Progenitor cell of endocrine pancreas (in vitro differentiated cells): ENCODE measurements at places on chromosomes 5 and 9. TPM values are rescaled to one million over a fixed set of nuclear protein-coding genes. Genes with fewer than 3 reads are reported as not detected.

IL33 gene
- 0.13 TPM in 1 of 2 replicates, not detected in the other for total RNA-seq

PCDHGB1 gene
- 2.3 TPM in 2 replicates for total RNA-seq

FBXW5 gene
- total RNA-seq: 77.3 and 77.7 TPM in 2 replicates

TCF7 gene
- total RNA-seq: 14.4 and 16.6 TPM in 2 replicates

DDX4 gene
- total RNA-seq: not detected in 2 replicates

NUDT12 gene
- 13.0 and 14.5 TPM in 2 replicates for total RNA-seq
